H9 (cell line): ENCODE measurements at places on chromosomes 3 and 15. TPM values are rescaled to one million over a fixed set of nuclear protein-coding genes. Genes with fewer than 3 reads are reported as not detected.

DNA sequence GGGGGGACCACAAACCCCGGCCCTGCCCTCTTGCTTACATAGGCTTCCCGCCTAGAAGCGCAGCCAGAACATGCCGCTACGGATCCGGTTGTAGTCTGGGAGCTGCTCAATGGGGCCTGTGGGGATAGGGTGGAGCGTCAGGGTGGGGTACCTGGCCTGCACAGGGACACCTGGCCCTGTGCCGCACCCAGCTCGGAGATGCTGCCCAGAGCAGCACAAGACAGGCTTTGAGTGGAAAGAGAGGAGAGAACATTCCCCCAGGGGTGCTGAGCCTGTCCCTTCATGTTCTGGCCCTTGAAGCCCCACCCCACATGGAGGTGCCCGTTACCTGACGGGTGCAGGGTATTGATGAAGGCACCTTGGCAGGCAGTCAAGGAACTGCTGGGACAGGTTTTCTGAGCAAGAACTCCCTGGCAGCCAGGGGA, 4.0 kb upstream of the COL7A1 start:
- no peaks in the 10 kb centered on the region for H3K27me3 ChIP-seq
- no peak overlapping the region for H3K4me3 ChIP-seq
- H3K27ac ChIP-seq: no peak overlapping the region

The CFAP91 gene
- total RNA-seq: 2.2 and 2.3 TPM in 2 replicates

GRCh38 chr3:7209098-7209497, 348.2 kb downstream of the GRM7 start:
- no peak overlapping the region for H3K27ac ChIP-seq
- H3K4me1 ChIP-seq: no peaks in the 10 kb centered on the region; the same call in 1 of the 2 replicates
- H3K4me3 ChIP-seq: no peak overlapping the region
- no peak for DNase-seq

The ISLR2 gene
- 0.09 TPM in 2 replicates for total RNA-seq

- no peak overlapping the region for H3K27ac ChIP-seq
- no peak for DNase-seq
- H3K4me3 ChIP-seq: no peak overlapping the region
- H3K27me3 ChIP-seq: no peaks in the 10 kb centered on the region; the same call in 1 of the 2 replicates
- H3K4me1 ChIP-seq: peaks cover 4% of the 10 kb centered on the region; the same call in 1 of the 2 replicates
Observed at GRCh38 chr3:126364130-126364695, 7.0 kb upstream of the KLF15 start.

The GRM2 gene
- 1.5 and 1.9 TPM in 2 replicates for total RNA-seq

- no peaks in the 10 kb centered on the region for H3K4me1 ChIP-seq
- no peak overlapping the region for H3K27ac ChIP-seq
- DNase-seq: no peak
Observed at GRCh38 chr3:167867981-167868380, 132.5 kb downstream of the SERPINI1 start.

The PIGZ gene
- total RNA-seq: 0.15 and 0.29 TPM in 2 replicates

DNA sequence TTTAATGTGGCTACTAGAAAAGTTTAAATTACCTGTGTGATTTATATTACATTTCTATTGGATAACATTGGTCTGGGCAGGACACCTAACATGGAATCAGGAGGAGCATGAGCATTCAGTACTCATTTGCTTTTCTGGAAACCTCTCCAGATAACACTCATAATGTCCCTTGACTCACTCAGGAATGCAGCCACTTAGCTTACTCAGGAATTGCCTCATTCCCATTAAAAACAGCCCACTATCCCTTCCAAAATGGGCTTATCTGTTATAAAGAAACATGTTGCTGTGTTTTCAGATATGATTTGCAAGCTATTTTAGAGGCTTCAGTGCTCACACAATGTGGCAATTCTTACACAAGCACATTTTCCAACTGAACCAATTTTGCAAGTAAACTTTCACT, 17.1 kb downstream of the GBE1 start:
- no peaks in the 10 kb centered on the region; the same call in 1 of the 2 replicates for H3K4me1 ChIP-seq
- peaks cover 4% of the 10 kb centered on the region for H3K36me3 ChIP-seq
- no peak overlapping the region for H3K4me3 ChIP-seq
- no peak overlapping the region for H3K27ac ChIP-seq

GRCh38 chr15:49918121-49918520, 200.9 kb downstream of the ATP8B4 start:
- H3K27ac ChIP-seq: no peak overlapping the region
- H3K27me3 ChIP-seq: no peaks in the 10 kb centered on the region

- H3K36me3 ChIP-seq: peaks cover 8% of the 10 kb centered on the region
- no peaks in the 10 kb centered on the region for H3K27me3 ChIP-seq
- H3K27ac ChIP-seq: no peak overlapping the region
- H3K4me3 ChIP-seq: no peak overlapping the region
- no peaks in the 10 kb centered on the region for H3K4me1 ChIP-seq
Observed at GRCh38 chr3:155605571-155605970, 139.3 kb downstream of the PLCH1 start.

The LRRC31 gene
- not detected in 2 replicates for total RNA-seq

- no peaks in the 10 kb centered on the region for H3K27me3 ChIP-seq
- H3K4me3 ChIP-seq: no peak overlapping the region
- no peaks in the 10 kb centered on the region for H3K4me1 ChIP-seq
- H3K27ac ChIP-seq: no peak overlapping the region
Observed at GRCh38 chr3:6540981-6541380, 319.9 kb upstream of the GRM7 start.

- H3K4me1 ChIP-seq: no peaks in the 10 kb centered on the region
- no peak for DNase-seq
- no peak overlapping the region for H3K27ac ChIP-seq
- H3K4me3 ChIP-seq: no peak overlapping the region
- H3K36me3 ChIP-seq: peaks cover 27% of the 10 kb centered on the region
- no peaks in the 10 kb centered on the region for H3K27me3 ChIP-seq
Observed at GRCh38 chr15:98322581-98322980, 325.8 kb upstream of the IGF1R start.

The ZNF662 gene
- not detected in 2 replicates for total RNA-seq

DNA sequence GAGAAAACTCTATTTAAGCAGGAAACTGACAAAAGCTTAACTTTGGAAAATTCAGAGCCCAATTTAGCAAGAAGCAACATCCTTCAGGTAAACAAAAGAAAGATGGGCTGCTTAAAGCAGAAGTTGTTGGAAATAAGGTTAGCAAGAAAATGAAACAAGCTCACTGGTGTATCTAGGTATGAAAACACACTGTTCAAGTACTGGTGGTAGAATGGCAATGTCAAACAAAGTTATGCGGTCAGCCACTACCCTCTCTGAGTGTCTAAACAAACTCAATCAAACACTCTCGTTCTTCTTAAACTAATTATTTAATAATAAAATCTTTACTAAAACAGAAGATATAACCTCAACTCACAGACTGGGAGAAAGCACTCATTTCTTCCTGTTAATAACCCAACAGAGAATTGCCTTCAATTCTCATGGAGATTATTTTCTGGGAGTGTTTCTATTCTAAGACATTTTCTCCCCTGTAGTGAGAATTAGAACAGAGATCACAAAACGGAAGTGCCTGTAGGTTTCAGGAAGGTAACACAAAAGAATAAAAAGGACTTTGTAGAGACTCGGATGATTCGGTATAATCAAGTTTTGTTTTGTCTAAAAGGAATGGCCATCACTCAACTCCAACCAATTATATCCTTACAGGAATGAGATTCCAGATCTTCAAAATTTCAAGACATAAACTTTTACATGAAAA, 28.9 kb downstream of the PRICKLE2 start:
- DNase-seq: no peak
- H3K36me3 ChIP-seq: peaks cover 30% of the 10 kb centered on the region
- H3K27ac ChIP-seq: peak overlapping the region; percentile 69
- no peaks in the 10 kb centered on the region for H3K27me3 ChIP-seq
- H3K4me3 ChIP-seq: no peak overlapping the region

DNA sequence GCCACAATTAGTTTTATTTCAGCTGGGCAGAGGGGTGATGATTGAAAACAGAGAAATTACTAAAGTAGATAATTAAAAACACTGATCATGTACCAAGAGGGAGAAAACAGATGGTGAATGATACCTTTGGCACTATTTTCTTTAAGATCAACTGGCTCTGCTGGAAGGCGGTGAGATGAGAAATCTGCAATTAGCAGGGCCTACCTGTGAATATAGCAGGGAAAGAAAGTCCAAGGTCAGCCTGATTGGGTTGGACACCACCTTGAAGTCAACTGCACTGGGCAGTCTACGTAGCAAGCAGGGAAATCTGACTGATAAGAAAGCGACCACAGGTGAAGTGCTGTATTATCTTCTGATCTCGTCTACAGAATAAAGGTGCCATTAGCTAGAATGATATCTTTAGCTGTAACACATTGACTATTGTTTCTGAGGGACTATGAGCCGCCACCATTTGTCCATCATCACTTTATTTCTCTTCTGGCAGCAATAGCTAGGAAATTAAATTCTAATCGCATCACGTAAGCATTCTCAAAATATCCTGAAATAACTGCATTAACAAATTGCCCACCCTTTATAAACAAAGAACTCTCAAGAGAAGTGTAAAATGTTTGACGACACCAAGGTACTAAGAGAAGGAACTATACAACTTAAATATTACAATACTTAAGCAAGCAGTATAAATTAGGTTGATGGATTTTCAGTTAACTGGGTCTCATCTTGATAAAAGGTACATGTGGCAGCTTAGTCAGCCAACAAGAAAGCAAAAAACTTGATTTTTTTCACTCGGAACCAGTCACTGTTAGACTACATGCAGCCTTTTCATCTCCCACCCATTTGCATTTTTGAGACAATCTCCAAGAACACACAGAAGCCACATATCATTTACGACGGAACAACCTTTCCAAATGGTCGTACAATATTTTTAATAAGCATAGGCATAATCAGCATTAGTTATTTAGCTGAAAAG, 1.3 kb downstream of the NEDD4 start:
- peak overlapping the region; percentile 91 for H3K4me3 ChIP-seq
- H3K27me3 ChIP-seq: no peaks in the 10 kb centered on the region; the same call in 1 of the 2 replicates
- H3K27ac ChIP-seq: no peak overlapping the region
- H3K4me1 ChIP-seq: no peaks in the 10 kb centered on the region; the same call in 1 of the 2 replicates

The TM4SF1 gene
- total RNA-seq: 1.2 and 2.2 TPM in 2 replicates
